ENCODE measurements at places on chromosomes 7 and 10. TPM values are rescaled to one million over a fixed set of nuclear protein-coding genes. Genes with fewer than 3 reads are reported as not detected.

DNA sequence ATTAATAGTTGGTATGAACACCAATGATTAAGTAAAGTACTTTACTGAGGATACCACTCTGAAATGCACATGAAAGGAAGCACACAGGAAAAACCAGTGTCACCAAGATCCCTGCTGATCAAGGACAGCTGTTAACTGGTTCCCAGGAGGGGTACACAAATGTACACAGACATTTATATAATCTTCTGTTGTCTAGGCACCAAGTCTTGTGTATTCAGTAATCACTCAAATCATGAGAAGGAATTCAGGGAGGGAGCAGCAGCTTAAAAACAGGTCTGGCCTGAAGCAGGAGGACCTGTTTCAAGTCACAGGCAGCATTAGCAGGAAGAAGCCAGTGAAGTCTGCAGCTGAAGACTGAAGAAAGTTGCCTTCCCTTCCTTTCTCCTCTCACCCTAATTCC lies 18.7 kb downstream of the MPP7 start:
- H3K4me1 ChIP-seq = peaks cover 26% of the 10 kb centered on the region
- H3K27me3 ChIP-seq = no peaks in the 10 kb centered on the region
- no peak for DNase-seq
- peak overlapping the region; percentile 27 for H3K4me3 ChIP-seq

DNA sequence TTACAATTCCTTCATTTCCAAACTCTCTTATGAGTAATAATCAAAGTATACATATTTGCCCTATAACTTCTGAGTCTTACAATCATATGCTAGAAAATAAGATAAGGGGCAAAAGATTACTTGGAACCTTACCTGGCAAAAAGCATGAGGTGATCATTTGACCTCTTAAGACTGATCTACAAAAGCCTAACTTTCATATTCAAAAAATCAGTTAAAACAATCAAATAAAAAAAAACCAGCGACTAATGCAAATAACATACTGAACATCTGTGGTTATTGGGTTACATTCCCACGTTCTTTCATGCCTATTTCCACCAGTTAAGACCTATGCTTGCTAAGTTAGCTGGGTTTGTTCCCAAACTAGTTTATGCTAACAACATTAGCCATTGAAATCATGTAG lies 187.6 kb downstream of the RNF133 start:
- H3K27me3 ChIP-seq = no peaks in the 10 kb centered on the region
- H3K4me1 ChIP-seq = peaks cover 6% of the 10 kb centered on the region
- no peak overlapping the region for H3K27ac ChIP-seq
- no peak overlapping the region for H3K4me3 ChIP-seq
- no peaks in the 10 kb centered on the region for H3K36me3 ChIP-seq

GRCh38 chr7:139958599-139959284 lies 104.0 kb downstream of the PARP12 start:
- H3K4me3 ChIP-seq = no peak overlapping the region
- DNase-seq = no peak
- H3K27me3 ChIP-seq = peaks cover 8% of the 10 kb centered on the region
- peaks cover 5% of the 10 kb centered on the region for H3K4me1 ChIP-seq

- no peak overlapping the region for H3K4me3 ChIP-seq
- no peak overlapping the region for H3K27ac ChIP-seq
- peaks cover 3% of the 10 kb centered on the region for H3K36me3 ChIP-seq
- no peaks in the 10 kb centered on the region for H3K4me1 ChIP-seq
- no peak for DNase-seq
These were observed 201.0 kb downstream of the ZNF716 start for GRCh38 chr7:57651006-57651405.

DNA sequence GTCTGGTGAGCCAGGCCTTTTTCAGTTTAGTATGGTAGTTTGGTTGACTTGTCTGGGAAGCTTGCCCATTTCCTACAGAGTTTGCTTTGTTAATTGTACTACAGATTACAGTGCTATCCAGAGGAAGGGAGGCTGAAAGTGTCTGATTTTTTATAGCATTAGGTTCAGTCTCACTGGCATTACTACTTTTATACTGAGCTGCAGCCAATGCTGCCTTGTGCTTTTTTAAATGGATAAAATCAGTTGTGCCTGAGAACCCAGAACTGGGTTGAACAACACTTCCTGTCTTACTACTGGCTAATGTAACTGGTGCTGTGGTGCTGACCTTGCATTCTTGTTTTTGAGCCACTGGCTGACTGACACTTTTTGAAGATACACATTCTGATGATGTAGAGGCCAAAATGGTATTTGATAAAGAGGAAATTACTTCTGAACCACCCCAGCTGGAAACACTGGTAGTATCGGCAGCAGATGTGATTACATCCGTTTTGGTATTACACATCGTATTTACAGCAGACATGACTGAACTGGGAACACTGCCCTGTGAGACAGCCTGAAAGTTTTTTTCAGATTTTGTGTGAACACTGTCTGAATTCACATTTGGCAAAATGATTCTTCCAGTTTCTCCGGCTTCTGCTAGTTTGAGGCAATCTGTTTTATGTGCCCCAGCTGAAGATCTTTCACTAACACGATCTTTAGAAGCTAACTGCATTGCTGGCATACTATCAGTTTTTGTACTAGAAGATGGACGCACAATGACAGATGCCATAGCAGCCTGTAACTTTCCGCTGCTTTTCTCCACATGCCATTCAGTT lies 74.1 kb downstream of the NRBF2 start:
- no peaks in the 10 kb centered on the region for H3K27me3 ChIP-seq
- H3K4me3 ChIP-seq = no peak overlapping the region
- H3K27ac ChIP-seq = no peak overlapping the region
- peaks cover 3% of the 10 kb centered on the region for H3K4me1 ChIP-seq

Gene OR2A5
- total RNA-seq = not detected

Gene NFKB2
- total RNA-seq = 23.1 TPM

Gene SYT15
- total RNA-seq = 2.8 TPM

Gene TMEM229A
- total RNA-seq = not detected

Gene GARIN1A
- 7.4 TPM for total RNA-seq
